ENCODE measurements at places on chromosomes 13 and 19.
A peak's percentile ranks its signal among the peaks of the same experiment; 100 is the strongest.

- no peak for DNase-seq
Measured at GRCh38 chr19:43759515-43759914, 4.8 kb upstream of the SMG9 start.

GRCh38 chr13:108897955-108898354 lies 268.5 kb downstream of the MYO16 start:
- no peak for DNase-seq

DNA sequence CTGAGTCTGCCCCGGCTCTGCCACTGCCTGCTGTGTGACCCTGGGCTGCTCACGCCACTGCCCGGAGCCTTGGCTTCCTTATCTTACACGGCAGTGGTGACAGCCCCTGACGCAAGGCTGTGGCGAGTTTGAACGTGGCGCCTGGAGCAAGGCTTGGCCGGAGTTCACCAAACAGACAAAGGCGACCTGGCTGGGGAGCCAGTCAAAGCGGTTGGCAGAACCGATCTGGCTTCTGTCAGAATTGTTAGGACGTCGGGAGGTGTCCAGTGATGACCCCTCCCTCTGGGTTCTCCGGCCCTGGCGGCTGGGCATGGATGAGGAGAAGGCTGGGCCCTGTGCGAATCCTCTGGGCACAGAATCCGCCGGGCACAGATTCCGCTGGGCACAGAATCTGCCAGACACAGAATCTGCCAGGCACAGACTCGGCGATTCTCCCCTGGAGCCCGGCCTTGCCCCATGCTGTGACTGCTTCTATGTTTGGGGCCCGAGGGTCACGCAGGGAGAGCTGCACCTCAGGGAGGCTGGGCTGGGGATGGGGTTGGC lies 11.7 kb upstream of the TMEM255B start:
- DNase-seq, result no peak

- DNase-seq, result no peak
Measured at GRCh38 chr13:110575322-110576069, 14.0 kb upstream of the RAB20 start.

GRCh38 chr13:46685006-46685730 lies 111.8 kb downstream of the ESD start:
- DNase-seq, result no peak

DNA sequence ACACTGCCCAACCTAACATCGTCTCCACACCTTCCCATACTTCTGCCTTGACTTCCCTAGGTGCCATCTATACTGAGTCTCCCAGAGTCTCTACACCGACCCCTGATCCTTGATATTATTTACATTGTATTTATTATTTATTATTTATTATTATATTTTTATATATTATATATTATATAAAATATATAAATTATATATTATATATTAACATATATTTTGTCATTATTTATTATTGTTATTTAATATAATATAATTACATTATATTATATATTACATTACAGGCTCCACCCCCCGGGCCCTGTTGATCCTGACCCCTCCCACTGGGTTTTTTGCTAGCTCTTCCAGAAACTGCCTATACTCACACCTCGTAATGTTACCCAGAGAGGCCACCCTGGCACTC lies 18.4 kb upstream of the TOMM40 start:
- no peak for DNase-seq

GRCh38 chr13:51772781-51773180 lies 31.2 kb downstream of the DHRS12 start:
- no peak for DNase-seq

GRCh38 chr19:5838353-5839064 lies 993 bp downstream of the FUT6 start:
- DNase-seq, result no peak

- no peak for DNase-seq
Measured at GRCh38 chr19:19774354-19775033, 41.6 kb upstream of the ZNF14 start.

DNA sequence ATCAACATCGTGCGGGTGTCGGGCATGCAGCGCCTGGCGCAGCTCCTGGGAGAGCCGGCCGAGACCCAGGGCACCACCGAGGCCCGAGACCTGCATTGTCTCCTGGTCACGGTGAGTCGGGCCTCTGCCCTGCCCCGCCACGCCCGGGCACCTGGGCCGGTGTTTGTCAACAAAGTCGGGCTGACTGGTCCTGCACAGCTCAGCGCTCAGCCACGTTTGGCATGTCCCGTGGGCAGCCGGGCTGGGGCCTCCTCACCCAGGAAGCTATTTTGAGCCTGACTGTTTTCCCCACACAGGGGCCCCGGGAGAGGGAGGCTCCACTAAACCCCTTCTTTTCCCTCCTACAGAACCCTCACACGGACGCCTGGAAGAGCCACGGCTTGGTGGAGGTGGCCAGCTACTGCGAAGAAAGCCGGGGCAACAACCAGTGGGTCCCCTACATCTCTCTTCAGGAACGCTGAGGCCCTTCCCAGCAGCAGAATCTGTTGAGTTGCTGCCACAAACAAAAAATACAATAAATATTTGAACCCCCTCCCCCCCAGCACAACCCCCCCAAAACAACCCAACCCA lies 1.3 kb downstream of the GADD45B start:
- DNase-seq, result no peak

GRCh38 chr19:41957838-41958366 lies 1.2 kb downstream of the RABAC1 start:
- peak; percentile 32 for DNase-seq

GRCh38 chr19:46745521-46746280 lies at the start of gene FKRP:
TSS of gene FKRP (plus strand) at chr19:46746057. CDS start at chr19:46755451, 9,394 bp downstream.
- DNase-seq, result no peak

- no peak for DNase-seq
Measured at GRCh38 chr13:40456397-40456953, 210.0 kb downstream of the FOXO1 start.

DNA sequence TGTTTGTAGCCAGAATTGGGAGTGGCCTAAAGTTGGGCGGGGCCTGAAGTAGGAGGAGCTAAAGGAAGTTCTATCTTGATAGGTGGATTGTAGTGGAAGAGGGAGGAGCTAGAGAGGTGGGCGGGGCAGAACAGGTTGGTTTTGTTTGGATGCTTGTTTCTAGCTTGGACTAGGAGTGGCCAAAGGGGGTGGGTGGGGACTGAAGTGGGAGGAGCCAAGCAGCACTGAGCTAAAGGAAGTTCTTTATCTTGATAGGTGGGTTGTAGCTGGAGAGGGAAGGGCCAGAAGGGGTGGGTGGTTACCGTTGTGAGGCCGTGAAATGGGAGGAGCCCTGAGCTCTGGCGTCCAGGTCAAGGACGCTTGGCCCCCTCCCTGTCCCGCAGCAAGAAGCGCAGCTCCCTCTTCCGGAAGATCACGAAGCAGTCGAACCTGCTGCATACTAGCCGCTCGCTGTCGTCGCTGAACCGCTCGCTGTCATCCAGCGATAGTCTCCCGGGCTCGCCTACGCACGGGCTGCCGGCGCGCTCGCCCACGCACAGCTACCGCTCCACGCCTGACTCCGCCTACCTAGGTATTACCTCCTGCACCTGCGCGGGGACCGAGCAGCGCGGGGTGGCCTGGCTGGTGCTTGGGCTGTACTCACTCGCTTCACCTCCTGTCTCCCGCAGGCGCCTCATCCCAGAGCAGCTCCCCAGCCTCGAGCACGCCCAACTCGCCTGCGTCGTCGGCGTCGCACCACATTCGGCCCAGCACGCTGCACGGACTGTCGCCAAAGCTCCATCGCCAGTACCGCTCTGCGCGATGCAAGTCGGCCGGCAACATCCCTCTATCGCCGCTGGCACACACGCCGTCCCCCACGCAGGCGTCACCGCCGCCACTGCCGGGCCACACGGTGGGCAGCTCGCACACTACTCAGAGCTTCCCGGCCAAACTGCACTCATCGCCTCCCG lies 8.0 kb downstream of the DNASE2 start:
- no peak for DNase-seq

DNA sequence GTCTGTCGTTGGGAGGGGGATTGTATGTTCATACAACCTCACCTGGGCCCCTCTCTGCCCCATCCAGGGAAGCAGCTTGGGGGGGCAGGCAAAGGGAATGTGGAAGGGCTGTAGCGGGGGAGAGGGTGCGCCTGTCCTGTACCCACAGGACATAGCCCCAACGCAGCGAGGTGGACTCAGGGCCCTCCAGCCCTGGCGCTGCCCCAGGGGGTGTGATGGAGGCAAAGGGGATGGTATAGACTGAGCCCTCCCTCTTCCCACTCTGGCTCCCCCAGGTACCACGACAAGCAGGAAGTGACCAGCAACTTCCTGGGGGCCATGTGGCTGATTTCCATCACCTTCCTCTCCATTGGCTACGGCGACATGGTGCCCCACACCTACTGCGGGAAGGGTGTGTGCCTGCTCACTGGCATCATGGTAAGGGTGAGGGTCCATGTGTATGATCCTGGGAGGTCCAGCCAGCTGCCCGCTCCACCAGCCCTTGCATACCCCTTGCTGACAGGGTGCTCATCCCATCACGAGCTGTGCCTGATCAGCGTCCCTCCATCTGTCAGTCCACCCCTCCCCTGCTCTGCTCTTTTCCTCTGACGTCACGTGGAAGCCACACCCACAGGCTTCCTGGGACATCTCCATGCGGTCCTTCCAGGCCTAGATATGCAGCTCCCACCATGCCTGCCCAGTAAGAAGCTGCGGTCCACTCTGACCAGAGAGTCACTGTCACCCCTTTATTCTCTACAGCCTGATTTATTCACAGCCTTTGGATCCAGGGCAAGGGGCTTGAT lies 18.3 kb downstream of the KCNN1 start:
- no peak for DNase-seq

- DNase-seq, result no peak
Measured at GRCh38 chr19:18659281-18660050, 22.6 kb downstream of the KLHL26 start.
